AG04450 (cell line): ENCODE measurements at places on chromosomes 5 and 9.

DNA sequence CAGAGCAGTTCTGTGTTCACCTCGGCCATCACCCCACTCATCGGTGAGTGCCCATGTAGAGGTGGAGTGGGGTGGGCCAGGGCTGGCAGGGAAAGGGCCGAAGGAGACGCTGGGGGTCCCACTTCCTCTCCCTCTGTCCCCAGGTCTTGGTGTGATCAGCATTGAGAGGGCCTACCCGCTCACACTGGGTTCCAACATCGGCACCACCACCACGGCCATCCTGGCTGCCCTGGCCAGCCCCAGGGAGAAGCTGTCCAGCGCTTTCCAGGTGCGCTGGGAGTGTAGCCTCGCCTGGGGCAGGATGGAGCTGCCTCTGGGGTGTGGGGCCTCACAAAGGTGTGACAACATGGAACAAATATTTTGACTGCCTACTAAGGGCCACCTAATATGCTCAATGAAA, 3.7 kb downstream of the PFN3 start:
- DNase-seq: no peak

DNA sequence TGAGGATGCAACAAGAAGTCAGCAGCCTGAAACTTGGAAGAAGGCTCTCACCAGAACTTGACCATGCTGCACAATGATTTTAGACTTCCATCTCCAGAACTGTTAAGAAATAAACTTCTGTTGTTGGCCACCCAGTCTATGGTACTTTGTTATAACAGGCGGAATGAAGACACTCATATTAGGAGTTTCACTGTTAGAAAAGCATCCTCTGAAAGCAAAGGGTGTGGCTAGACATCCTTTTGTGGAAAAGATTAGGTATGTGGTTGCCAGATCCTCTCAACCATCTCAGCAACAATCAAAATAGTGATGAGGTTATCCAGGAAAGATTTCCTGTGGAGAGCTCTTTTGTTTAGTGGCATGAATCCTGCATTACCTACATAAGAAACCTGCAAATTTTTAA, 20.7 kb downstream of the ITGA2 start:
- DNase-seq: no peak

- DNase-seq: no peak
These were observed 241.8 kb downstream of the CDH12 start for GRCh38 chr5:22611327-22611726.

DNA sequence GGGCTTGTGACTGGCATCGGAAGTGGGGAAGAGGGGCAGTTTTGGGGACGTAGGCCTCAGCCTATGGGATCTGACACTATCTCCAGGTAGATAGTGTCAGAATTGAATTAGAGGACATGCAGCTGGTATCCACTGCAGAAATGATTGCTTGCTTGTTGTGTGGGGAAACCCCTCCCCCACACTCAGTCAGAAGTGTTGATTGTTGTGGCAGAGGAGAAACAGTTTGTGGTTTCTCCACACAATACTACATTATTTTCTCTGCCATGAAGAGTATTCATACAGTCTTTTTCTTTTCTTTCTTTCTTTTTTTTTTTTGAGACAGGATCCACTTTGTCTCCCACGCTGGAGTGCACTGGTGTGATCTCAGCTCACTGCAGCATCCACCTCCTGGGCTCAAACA, 113.9 kb downstream of the ARRDC3 start:
- DNase-seq: no peak

GRCh38 chr9:21936161-21936560, 58.0 kb downstream of the CDKN2A start:
- no peak for DNase-seq

GRCh38 chr5:10593531-10594181, 29.8 kb downstream of the ANKRD33B start:
- DNase-seq: no peak

GRCh38 chr5:90875456-90875855, 316.9 kb downstream of the ADGRV1 start:
- no peak for DNase-seq

DNA sequence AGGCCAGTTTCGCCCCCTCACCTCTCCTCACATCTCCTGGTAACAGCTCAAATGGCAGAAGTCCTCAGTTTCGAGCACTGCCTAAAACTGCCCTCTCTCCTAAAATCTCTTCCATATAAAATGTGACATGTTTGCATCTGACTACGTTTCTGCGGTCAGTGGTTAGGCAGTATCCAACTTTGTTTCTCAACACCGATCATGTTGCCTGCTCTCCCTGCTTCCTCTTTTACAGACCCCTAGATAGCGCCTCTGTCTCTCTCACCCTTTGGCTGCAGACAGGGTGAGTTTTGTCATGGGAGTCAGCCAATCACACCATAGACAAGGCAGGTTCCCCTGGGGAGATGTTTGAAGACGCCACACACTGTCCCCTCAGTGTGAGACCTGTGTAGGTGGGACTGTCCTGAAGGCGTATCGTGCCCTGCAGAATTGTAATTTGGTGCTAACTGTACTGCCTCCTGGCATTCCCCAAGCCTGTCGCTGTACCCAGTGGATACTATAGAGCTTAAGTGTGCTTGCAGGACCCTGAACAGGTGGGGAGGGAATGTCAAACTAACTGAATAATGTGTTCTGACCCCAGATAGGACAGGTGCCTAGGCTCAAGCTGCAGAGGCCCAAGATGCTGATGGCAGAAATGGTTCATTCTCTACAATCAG, 1.1 kb downstream of the HEXB start:
- no peak for DNase-seq

DNA sequence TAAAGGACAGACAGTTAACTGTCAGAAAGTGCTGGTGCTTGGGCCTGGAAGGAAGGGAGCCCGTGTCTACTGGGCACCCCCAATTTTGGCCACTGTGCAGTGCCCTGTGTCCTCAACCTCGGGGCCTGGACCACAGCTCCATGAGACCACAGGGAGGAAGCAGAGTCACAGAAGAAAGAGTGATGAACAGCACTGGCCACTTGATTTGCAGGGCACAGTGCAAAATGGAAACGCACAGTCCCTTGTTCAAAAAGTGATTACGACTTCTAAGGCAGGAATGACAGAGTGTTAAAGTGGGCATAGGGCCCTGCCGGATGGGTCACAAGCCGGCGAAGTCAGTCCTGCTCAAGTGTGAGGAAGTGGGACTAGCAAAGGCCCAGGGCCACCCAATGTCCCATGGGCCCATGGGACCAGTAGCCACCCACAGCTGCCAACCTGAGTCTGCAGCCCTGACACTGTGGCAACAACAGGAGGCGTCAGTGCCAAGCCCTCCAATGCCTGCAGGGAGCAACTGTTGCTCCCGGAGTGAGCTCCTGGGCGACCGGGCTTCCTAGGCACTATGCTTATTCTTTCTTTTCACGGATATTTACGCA, 85.4 kb downstream of the ADAMTS2 start:
- DNase-seq: no peak

DNA sequence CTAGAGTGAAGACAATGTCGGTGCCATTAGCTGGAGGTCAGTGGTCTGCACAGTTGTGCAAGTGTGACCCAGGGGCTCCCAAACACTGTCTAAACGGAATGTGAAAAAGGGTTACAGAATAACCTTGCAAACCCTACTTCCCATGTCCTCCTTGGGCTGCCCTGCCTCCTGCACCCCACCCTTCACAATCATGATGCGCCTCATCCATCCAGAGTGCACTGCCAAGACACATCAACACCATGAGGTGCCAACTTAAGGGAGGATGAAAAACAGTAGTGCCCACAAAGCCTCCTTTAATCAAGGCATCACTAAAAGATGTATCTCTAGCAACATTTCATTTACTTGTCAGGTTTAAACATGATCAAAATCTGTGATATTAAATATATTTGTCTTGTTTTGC, 87.1 kb downstream of the SETX start:
- DNase-seq: no peak

- no peak for DNase-seq
These were observed 8.0 kb downstream of the B4GALT1 start for GRCh38 chr9:33158843-33159776.

DNA sequence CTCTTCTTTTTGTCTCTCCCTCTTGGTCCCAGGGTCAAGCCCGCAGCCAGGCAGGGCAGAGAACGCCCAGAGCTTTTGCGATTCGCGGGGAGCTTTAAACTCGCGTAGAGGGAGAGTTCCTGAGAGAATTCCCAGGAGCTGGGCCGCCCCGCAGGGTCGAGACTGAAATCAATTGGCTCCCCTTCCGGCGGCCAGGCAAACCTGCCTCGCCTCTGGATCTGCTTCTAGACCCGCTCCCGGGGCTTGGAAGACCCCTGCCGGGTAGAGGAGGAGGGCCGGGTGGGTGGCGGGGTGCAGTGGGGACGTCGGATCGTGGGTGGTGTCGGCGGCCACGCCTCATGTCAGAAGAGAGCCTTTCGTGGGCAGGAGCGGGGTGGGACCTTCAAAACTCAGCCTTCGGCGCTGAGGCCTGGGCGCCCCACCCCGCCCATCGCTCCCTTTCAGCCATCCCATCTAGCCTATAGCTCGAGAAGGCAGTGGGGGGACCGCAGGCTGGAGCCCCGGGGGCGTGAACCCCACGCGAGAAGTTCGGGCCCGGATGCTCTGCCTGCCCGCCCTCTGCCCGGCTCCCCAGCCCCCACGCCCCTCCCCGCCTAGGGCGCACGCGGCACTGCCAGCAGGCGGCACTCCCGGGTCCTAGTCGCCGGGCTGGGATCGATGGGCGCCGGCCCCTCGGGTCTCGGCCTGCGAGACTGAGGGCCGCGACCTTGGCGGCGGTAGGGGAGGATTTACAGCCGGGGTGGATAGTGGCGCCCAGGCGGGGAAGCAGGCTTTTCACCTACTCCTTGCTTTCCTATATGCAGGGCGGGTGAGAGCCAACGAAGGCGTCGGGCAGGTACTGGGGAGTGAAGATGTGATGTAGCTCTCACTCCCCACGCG, 6.1 kb downstream of the PRDM6 start:
- no peak for DNase-seq

- no peak for DNase-seq
These were observed 52.5 kb upstream of the CTNNA1 start for GRCh38 chr5:138700581-138701362.
